ENCODE measurements at places on chromosomes 1 and 21. TPM values are rescaled to one million over a fixed set of nuclear protein-coding genes. Genes with fewer than 3 reads are reported as not detected.

DNA sequence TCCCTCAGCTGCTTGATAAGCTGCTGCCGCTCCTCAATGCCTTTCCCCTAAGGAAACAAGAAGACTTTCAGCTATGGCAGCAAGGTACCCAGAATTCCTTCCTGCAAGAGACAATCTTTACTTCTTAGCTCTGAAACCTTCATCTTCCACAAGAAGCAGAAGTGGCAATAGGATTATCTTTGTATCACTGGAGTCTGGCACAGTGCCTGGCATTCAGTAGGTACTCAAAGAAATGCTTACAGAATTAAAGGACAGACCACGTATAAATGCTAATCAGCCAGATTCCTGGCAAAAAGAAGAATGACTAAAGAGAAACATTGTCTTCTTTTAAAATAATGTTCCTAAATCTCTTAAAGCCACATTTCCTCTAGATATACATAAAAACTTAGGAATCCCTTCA lies 43.7 kb downstream of the SLC27A3 start:
- DNase-seq, result no peak

GRCh38 chr1:187588917-187589316 lies 760.2 kb downstream of the PLA2G4A start:
- no peak for DNase-seq

GRCh38 chr1:192775631-192776030 lies 33.2 kb upstream of the RGS2 start:
- no peak for DNase-seq

DNA sequence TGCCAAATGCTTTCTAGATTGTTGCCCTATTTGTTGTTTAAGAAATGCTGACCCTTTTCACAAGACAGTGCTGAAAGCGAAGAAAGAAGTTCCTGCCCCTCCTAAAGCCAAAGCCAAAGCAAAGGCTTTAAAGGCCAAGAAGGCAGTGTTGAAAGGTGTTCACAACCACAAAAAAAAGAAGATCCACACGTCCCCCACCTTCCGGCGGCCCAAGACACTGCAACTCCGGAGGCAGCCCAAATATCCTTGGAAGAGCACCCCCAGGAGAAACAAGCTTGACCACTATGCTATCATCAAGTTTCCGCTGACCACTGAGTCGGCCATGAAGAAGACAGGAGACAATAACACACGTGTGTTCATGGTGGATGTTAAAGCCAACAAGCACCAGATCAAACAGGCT lies 55.7 kb downstream of the PSMG1 start:
- DNase-seq, result no peak

The BLACAT1 gene
- total RNA-seq, result 0.14 TPM

GRCh38 chr21:27425172-27425571 lies 458.3 kb upstream of the ADAMTS5 start:
- no peak for DNase-seq

DNA sequence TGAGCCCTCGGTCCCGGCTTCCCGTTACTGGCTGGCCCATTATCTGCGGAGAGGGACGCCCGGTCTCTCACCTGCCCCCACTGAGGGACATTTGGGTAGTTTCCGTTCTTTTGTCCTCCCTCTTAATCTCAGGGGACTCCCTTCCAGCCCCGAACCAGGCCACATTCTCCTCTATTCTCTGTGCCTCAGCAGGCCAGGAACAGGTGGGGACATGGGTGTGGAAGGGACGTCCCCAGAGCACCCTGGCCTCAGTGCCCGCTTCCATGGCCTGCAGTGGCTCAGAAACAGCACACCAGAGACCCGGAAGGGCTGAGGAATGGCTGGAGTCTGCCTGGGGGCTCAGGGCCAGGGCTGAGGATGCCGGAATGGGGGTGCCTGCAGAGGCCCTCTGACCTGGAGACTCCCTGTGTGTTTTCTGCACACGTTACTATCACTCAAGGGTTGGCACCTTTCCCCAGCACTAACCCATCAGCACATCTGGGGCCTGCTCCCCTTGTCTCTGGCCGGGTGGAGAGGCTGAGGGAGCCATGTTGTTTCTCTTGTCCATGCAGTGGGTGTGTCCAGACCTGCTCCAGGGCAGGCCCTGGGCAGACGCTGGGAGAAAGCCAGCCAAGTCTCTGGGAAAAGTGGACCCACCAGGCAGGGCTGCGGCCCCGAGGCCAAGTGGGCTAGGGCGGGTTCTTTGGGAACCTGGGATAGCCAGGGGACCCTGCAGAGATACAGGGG lies 10.0 kb upstream of the DNMT3L start:
- DNase-seq, result no peak

All from activated naive CD4-positive, alpha-beta T cell treated with anti-CD3 and anti-CD28 coated beads, Interleukin-2, amount 50 U/mL, for 72 hours (primary cell).